ENCODE measurements at places on chromosomes 11 and 22.

DNA sequence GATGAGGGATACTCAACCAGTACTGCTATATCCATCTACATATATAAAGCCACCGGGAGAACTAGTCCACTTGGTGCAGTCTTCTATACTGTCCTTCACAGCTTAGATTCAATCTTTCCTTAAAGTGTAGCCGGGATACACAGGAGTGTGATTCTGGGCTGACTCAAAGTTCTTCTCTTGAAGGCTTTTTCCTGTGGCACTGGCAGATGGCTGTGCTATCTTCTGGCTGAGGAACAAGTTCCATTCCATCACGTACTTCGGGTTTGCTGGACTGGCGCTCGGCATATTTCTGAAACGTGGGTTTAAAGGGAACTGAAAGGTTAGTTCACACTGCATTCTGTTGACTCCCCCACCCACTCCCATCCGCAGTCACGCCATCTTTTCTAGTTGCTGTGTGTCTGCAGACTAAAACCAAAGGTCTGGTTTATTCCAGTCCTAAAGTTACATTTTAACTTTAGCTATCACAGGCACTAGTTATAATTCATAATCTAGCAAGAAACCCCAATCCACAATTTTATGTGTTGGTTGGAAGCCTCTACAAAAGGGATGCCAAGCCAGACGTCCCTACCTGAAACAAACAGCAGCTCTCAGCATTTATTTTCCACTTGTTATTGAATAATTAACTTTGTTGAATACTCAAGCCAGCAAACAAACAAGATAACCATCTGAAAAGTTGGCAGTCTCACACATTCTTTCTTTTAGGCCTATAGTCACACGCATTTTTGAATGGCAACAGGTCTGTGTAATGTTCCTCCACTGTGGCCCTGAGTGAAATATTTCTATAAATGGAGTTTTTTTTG is 7.5 kb upstream of the C11orf65 start:
- DNase-seq = no peak

- DNase-seq = no peak
Measured at GRCh38 chr22:50693462-50693861, 20.8 kb downstream of the SHANK3 start.

- DNase-seq = peak; percentile 14
Measured at GRCh38 chr11:47606731-47607130, 12.5 kb upstream of the C1QTNF4 start.

- DNase-seq = peak; percentile 44
Measured at GRCh38 chr11:34730544-34731295, 109.8 kb downstream of the EHF start.

DNA sequence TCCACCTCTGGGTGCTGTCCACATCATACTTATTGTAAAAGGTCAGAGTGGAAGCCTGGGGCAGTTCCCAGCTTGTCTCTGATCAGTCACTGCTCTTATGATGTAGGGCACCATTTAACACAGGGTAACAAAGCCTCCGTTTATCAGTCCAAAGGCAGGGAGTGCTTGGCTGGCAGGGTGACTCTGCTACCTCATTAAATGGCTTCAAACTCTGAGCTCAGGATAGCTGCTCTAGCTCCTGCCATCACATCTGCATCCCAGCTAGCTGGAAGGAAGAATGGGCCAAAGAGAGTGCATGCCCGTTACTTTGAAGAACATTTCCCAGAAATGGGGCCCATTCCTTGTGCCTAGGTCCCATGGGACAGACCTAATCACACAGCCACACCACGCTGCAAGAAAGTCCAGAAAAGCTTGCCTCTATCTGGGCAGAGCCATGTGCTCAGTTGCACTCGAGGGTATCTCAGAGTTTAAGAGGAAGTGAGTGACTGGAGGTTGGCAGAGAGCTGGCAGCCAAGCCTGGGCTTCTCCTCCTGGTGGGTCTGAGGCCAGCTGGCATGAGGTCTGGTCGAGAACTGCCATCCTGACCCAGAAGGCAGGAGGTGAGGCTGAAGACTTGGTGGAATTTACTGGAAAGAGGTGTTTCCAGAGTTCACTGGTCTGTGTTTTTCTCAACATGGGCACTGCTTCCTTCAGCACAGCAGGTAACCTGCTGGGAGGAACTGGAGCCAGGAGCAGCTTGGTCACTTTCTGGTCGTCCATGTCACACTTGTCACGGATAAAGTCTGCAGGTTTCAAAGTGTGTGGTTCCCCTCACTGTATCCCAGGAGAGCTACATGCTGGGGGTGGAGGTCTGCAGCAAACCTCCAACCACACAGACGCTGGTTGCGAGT is 935.7 kb downstream of the BRD1 start:
- no peak for DNase-seq

GRCh38 chr22:44999687-45000086 is 10.1 kb downstream of the PHF21B start:
- no peak for DNase-seq

DNA sequence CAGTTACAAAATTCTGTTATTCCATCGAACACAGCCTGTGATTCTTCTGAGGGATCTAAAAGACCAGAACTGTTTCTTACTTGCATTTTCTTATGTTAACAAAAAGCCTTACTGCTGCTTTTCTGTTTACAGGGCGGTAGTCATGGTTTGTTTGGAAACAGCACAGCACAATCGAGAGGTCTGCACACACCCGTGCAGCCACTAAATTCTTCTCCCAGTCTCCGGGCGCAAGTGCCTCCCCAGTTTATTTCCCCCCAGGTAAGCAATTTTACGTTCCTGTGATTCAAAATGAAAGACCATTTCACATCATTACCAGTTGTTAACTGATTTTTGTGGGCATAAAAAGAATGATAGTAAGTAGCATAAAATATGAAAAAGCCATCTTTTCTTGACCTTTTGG is 60.8 kb upstream of the ADSL start:
- DNase-seq = no peak

DNA sequence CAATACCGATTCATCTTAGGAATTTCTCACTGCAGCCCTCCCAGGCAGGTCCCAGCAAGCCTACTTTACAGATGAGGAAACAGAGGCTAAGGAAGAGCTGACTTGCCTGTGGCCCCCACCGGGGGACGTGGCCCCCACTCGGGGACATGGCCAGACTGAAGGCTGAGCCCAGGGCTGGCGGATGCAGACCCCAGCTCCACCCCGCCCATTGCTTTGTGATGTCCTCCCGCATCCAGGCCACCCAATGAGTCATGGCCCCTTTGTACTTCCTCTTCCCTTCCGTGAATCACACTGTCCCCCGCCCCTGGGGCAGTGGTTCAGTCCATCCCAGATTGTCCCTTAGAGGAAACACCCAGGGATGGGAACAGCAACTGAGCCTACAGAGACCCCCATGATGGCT is 116.0 kb upstream of the ANO1 start:
- no peak for DNase-seq

- peak; percentile 98 for DNase-seq
Measured at GRCh38 chr11:134033696-134034491, 35.0 kb upstream of the JAM3 start.

DNA sequence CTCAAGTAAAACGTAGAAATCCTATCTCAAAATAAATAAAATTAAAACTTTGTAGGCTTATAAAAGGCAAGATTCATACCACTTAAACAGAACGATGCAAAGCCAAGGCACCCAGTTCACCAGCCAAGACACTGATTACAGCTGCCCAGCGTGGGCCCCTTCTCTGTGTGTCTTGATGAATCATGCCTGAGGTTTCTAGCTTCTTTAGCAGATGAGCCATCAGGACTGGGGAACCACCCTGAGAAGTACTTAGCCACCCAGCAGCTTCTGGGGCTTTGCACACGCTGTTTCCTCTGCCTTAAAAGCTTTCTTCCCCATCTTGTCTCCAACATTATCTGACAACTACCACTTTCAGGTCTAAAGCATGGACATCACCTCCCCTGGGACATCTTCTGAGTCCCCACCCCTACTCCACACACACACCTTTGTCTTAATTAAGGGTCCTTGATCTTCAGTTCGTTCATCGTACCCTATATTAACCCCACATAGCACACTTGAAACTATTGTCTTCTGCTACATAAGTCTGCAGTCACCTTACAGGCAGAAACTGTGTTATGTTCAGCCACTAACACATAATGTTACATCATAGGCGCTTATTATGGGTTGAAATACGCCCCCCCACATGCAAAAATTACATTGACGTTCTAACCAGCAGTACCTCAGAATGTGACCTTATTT is 8.7 kb upstream of the LAYN start:
- DNase-seq = no peak

GRCh38 chr11:128884703-128885338 is 6.3 kb upstream of the KCNJ5 start:
- peak; percentile 89 for DNase-seq

- peak; percentile 70 for DNase-seq
Measured at GRCh38 chr22:23522623-23523251, 57.4 kb downstream of the IGLL1 start.

DNA sequence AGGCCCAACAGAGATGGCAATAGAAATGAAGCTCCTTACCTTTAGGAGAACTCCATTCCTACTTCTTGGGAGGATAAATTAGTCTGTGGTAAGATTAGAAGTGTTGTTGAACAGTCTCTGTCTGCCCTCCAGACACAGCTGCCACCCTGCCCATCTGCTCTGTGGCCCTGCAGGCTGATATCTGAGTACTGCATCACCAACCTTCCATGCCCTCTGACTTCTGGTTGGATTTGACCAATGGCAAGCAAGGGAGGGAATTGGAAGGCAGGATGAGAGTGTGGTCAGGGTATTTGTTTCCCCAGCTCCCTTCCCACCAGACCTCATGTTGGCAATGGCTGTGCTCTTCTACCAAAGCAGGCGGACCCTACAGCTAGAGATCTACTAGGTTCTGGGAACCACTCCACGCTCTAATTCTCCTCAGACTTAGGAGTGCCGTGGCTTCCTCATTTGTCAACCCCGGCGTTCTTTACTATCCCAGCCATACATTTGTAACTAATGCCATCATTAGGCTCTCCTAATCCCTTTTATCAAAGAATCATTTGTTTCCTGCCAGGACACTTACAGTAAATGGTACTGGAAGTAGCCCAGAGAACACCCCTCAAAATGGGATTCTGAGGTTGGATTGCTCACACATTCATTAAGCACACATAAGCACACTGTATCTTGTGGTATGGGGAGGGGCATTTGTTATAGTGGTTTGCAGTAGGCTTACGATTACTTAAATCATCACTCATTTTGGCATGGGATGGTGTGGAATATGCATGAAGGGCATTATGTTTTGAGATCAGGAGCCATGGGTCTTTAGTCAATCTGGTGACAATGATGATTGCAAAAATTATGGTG is 35.4 kb upstream of the CD44 start:
- no peak for DNase-seq
